Stimulated activated CD8-positive, alpha-beta memory T cell treated with anti-CD3 and anti-CD28 coated beads, Interleukin-15, amount 100 ng/mL, for 24 hours (primary cell): ENCODE measurements at places on chromosomes 7 and 10.

GRCh38 chr10:132257271-132257670 is 50.5 kb downstream of the STK32C start:
- no peak for DNase-seq

DNA sequence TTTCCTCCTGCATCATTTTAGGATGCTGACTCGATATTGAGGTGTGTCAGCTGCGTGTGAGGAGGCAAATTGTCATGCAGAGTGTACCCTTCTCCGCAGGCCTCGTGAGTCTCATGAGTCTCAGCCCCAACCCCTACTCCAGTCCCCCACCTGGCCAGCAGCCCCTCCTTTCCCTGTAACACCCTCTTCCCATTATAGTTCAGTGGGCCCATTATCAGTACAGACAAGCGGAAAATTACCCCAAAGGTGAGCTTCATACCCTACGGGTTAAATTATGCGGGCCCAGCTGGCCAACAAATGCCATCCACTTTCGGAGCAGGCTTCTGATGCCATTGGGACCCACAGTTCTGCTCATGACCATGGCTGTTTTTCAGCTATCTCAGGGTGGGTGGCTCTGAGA is 25.2 kb downstream of the SFTPD start:
- DNase-seq, result no peak

DNA sequence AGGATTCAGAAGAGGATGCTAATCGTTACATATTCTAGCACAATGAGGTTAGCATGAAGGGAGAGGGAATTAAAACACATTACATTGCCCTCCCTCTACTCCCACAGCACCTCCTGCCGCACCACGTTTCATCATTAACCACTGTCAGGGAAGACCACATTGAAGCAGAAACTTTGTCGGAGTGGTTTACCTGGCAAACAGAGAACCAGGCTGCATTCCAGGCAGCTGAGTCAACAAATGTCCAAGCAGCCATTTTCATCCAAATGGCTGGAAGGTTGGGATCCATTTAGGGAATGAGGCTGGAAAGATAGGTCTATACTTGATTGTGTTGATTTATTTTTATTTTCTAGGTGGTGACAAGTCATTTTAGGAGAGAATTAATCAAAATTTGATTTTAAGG is 273.6 kb downstream of the DYNC1I1 start:
- no peak for DNase-seq

GRCh38 chr7:7491044-7491443 is 44.6 kb downstream of the COL28A1 start:
- DNase-seq, result no peak

DNA sequence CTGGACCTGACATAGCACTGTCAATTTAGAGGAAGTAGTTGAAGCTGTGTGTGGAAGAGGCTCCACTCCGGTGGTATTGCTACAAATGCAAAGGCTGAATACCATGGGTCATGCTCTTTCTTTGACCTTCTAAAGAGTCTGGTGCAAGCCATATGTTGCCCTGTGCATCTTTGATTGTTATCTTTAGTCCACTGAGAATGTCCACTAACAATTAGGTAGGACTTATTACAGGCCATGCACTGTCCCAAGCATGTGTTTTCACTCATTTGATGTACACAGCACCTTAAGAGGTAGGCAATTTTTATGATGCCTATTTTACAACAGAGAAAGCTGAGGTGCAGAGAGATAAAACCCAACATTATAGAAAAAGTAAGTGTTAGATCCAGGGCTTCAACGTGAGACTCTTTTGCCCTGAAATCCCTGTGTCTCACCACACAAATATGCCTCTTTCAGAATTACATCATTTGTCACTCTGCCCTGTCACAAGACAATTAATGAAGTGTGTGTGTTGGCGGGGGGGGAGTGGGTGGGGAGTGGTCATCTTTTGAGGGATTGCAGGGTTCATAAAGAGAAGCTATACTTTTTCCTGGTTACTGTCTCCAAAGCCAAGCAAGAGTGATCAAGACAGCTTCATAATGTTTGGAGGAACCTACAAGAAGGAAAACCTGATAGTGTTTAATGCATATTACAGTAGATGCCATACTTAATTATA is 637.6 kb upstream of the IGFBP3 start:
- no peak for DNase-seq
